ENCODE measurements at places on chromosomes 7 and 10. TPM values are rescaled to one million over a fixed set of nuclear protein-coding genes. Genes with fewer than 3 reads are reported as not detected.

The TAS2R3 gene
- 1.3 TPM for total RNA-seq

The MMRN2 gene
- not detected for total RNA-seq

The HOXA2 gene
- not detected for total RNA-seq

The AGMO gene
- total RNA-seq, result not detected

The EBLN1 gene
- total RNA-seq, result not detected

All from activated naive CD4-positive, alpha-beta T cell treated with anti-CD3 and anti-CD28 coated beads, Interleukin-2, amount 10 ng/mL, durations not matched to agents 5 hours and 36 hours (primary cell).